ENCODE measurements at places on chromosomes 3 and 15. TPM values are rescaled to one million over a fixed set of nuclear protein-coding genes. Genes with fewer than 3 reads are reported as not detected.

- peak; percentile 76 for DNase-seq
These were observed 60.5 kb downstream of the SH3BP5 start for GRCh38 chr3:15271785-15272381.

DNA sequence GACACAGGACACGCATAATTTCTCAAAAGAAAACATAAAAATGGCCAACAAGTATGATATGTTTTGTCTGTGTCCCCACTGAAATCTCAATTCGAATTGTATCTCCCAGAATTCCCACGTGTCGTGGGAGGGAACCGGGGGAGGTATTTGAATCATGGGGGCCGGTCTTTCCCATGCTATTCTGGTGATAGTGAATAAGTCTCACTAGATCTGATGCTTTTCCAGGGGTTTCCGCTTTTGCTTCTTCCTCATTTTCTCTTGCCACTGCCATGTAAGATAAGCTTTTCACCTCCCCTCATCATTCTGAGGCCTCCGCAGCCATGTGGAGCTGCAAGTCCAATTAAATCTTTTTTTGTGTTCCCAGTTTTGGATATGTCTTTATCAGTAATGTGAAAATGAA, 12.1 kb upstream of the POU1F1 start:
- no peak for DNase-seq

GRCh38 chr3:4629095-4630007, 136.2 kb downstream of the ITPR1 start:
- DNase-seq = no peak

GRCh38 chr3:61669203-61669602, 107.8 kb downstream of the PTPRG start:
- no peak for DNase-seq

Gene SLC22A14
- 0.14 TPM for total RNA-seq

Gene HRG
- total RNA-seq = not detected

GRCh38 chr3:31772758-31773473, 208.1 kb downstream of the OSBPL10 start:
- DNase-seq = no peak

GRCh38 chr15:77017761-77018720, 23.1 kb downstream of the PSTPIP1 start:
- no peak for DNase-seq

- no peak for DNase-seq
These were observed 288.3 kb downstream of the TLE3 start for GRCh38 chr15:69809421-69809820.

DNA sequence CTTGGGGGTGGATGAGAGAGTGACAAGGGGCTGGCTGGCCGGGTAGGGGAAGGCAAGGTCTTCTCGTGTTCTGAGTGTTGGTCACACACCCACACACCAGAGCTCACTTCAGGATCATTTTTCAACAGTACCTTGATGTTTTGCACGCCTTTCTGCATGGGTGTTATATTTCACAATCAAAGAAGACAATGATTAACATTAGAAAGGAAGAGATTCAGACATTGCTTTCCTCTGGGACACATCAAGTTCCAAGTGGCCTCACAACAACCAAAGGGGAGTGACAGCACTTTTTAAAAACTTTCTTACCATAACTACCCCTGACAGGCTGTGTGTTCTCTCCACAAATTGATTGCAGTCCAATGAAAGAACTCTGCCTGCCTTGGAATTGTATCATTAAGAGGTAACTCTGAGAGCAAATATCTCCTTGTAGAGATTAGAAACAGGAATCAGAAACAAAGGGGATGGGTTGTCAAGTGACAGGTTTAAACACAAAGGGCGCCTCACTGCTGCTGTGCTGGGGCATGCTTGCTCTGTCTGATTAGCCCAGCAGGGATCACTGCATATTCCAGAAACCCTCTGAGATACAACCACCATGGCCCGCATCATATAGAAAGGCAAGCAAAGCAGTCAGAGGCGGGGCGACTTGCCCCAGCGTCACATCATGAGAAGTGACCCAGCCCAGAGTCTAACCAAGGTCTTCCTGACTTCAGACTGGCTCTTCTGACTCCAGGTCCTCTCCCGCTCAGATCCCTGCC, 230.8 kb downstream of the FEZF2 start:
- DNase-seq = no peak

DNA sequence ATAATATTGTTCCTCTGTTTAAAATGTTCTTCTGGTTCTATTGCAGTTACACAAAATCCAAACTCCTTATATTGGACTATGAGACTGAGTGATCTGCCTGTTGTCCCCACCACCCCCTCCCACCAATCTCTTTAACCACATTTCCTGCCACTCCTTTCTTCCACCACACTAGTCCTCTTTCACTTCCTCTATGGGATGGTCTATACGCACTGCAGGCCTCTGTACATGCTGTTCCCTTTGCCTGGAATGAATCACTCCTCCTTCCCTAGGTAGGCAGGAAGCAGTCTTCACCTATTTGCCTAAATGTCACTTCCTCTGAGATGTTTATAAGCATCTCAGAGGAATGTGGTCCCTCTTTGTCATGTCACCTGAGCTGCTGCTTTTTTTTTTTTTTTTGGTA, 4.0 kb downstream of the MAP2K1 start:
- DNase-seq = no peak

- DNase-seq = no peak
These were observed 240.5 kb downstream of the SOX2 start for GRCh38 chr3:181952221-181952620.

Gene SERINC4
- 0.23 TPM for total RNA-seq

DNA sequence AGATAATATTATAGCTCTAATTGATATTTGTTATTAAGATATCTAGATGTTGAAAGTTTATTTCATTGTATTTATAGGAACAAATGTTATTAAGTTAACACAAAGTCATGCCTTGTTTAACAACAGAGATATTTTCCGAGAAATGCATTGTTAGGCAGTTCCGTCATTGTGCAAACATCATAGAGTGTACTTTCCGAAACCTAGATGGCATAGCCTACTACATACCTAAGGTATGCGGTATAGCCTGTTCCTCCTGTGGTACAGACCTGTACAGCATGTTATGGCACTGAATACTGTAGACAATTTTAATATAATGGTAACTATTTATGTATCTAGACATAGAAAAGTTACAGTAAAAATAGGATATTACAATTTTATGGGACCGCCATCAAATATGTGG, 114.3 kb downstream of the NAALADL2 start:
- DNase-seq = no peak

DNA sequence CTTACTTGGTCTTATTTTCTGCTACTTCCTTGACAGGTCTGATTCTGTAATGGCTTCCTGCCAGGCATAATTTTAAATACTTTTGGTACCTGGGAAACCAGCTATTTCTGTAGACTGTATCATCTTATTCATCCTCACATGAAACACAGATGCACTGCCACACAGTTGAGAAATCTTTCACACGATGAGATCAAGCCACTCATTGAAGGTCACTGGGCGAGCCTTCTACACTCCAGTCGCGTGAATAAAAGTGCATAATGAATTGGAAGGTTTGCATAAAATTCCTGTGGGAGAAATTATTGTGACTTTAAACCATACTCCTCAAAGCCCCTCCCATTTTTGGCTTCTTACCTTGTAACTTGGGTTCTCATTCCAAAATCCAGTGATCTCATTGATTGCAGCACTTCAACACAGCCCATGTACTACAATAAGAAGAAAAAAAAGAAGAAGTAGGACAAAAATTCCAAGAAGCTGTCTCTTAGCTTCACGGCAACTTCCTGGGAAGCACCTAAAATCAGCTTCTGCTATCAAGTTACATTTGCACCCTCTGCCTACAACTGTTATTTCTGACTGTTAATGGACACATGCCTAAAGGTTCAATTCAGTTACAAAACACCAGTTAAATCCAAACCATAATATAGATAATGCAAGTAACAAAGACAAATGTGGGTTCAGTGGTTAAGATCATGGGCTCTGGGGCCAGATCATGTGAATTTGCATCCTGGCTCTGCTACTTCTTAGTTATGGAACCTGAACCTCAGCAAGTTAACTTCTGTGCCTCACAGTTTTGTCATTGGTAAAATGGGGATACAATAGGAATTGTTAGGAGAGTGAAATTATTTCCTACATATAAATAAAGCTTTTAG, 39.0 kb downstream of the SHC4 start:
- peak; percentile 16 for DNase-seq

- DNase-seq = no peak
These were observed 55.7 kb downstream of the MB21D2 start for GRCh38 chr3:192861972-192862371.

Gene MKRN3
- 2.0 TPM for total RNA-seq
